HepG2 (cell line): ENCODE measurements at places on chromosomes 2 and 18.

GRCh38 chr2:129708221-129708967 lies 271.1 kb upstream of the RAB6C start:
- DNase-seq = no peak

DNA sequence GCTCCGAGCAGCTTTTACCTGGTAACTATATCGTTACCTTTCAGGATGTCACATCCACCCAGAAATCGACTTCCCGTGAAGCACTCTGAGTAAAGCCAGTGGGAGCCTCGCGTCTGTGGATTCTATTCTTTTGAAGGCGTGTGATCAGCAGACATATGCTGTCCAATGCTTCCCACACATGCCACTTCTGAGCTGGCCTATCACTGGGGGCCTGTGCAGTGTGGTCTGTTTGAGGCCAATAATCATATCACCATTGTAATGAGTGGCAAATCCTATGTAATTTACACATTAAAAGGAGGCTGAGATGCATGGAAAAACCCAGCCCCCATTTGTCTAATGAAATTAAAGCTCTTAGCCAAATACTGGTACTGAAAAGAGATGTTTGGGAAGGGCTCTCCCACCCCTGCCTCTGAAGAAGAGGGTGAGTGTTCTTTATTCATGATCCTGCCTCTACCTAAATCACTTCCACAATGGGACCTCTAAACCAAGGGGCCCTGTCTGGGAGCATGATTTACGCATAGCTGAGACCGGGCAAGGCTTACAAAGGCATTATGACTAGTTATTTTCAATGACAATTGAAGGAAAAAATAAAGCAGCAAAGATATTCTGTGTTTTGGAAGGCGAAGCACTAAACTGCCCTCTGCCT lies 686.8 kb downstream of the ZEB2 start:
- DNase-seq = no peak

DNA sequence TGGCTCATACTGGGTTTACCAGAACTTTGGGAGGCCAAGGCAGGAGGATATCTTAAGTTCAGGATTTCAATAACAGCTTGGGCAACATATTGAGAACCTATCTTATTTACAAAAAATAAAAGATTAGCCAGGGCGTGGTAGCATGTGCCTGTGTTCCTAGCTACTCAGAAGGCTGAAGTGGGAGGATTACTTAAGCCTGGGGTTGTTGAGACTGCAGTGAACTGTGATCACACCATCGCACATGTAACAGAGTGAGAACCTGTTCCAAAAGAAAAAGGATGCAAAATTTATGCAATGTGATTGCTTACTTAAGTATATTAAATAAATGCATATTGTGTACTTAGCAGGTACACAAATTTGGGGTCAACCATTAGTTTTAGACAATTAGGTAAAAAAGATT lies 768.9 kb upstream of the CDH7 start:
- DNase-seq = no peak

- no peak for DNase-seq
These were observed 31.9 kb downstream of the PKP4 start for GRCh38 chr2:158488442-158489216.

DNA sequence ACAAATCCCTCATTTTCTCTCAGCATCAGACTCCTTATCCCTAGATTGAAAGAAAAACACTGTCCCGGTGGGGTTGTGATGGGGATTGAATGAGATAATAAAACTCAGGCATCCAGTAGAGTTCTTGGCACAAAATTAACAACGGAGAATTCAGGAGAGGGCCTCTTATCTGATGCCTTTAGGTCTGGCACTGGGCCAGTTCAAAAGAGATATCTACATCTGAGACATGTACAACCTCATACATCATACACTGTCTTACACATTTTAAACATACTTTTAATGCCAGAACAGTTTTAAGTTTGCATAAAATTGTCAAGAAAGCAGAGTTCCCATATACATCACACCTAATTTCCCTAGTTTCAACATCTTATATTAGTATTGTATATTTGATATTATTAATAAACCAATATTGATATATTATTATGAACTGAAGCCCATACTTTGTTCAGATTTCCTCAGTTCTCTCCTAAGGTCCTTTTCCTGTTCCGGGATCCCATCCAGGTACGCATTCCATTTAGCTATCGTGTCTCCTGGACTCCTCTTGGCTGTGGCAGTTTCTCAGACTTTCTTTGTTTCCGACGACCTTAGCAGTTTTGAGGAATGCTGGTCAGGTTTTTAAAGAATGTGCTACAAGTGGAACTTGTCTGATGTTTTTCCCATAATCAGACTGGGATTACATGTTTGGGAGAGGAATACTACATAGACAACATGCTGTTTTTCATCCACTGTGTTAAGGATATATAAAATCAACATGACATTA lies 27.8 kb downstream of the NXPH2 start:
- no peak for DNase-seq

GRCh38 chr2:223166215-223166493 lies 114.2 kb downstream of the KCNE4 start:
- DNase-seq = no peak

- no peak for DNase-seq
These were observed 56.1 kb upstream of the CHRNA1 start for GRCh38 chr2:174820361-174820760.

DNA sequence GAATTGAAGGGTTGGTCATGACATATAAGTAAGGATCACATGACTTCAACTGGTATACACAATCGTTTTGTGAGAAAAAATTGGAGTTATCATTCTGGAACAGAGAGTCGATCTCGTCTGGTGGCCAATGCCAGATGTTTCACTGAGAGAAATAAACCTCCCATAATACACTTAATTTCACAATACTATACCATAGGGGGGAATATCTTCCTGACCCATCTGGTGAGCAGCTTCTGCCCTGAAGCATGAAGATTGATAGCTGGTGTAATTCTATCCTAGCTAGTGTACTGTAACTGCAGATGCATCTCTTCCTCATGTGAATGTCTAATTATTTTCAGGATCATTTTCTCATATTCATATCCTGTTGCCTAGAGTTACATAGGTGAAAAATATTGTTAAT lies 15.7 kb upstream of the CDH7 start:
- no peak for DNase-seq

- no peak for DNase-seq
These were observed 136.5 kb upstream of the TNP1 start for GRCh38 chr2:216996279-216996845.

DNA sequence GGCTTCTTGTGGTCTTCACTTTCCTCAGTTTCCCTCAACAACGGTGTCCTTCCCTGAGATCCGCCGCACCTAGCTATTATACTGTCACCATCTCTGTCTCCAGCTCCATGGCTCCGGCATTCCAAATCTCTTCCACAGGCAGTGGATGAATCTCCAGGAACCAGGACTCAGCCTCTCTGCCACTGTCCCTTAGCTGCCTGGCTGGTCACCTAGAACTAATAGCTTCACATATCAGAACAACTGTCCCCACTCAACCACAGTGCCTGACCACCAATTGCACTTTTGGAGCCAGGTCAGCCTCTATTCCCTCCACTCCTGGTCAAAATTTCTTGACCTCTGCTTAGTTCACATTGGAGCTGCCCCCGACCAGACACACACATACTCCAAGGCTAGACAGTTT lies 38.1 kb upstream of the AFF3 start:
- no peak for DNase-seq

DNA sequence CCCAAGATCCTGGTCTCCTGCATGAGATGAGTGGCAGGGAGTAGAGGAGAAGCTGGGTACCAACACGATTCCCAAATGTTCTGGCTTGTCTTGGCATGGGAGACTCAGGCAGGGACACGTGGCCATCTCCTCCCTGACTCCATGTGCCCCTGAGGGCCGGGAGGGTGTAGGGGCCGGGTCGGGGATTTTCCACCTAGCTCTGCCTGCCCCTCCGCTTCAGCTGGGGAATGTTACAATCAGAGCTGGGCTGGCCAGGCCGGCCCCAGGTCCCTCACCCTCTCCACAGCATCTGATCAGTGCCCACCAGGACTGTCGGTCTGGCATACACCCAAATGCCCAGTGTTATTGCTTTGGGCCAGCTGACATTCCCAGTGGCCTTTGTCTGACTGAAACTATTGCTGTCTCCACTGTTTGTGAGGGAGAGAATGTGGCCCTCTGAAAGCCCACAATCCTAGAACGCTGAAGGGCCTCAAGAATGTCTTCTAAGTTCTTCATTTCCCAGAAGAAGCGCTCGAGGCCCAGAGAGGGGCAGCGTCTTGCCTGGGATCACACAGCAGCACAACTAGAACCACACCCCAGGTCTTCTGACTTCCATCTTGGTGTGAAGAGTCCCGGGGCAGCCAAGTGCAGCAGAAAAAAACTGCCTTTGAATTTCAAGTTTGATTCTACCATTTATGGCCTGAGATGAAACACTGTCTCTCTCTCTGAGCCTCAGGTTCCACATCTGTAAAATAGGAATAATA lies 23.2 kb downstream of the KCNK3 start:
- no peak for DNase-seq

DNA sequence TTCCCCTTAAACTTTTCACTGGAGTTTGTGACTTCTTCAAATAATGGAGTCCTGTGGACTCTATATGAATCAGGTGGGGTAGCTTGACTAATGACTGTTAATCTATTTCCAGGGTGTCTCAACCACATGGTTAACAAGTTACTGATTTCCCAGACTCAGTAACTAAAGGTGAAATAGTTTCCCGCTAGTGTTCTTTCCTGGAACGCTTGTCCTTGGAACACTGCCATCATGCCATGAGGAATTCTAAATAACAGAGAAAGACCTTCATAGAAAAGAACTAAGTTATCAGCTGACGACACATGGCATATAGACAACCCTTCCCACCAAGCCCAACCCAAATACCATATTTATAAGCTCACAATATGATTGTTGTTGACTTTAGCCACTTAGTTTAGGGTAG lies 1027.9 kb upstream of the FAM98A start:
- no peak for DNase-seq

DNA sequence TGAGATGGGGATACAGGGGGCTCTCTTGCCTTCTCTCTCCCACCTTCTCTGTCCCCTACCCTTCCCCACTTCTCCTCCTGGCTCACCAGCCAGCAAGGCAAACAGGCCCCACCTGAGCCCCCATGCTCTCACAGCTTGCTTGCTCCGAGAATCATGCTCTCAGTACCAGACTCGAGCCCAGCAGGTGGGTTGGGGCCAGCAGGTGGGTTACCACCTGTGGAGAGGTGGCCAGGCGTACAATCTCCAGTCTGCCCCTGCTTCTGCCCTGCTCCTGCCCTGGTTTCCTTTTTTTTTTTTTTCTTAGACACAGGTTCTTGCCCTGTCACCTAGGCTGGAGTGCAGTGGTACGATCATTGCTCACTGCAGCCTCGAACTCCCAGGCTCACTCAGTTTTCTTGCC lies 214.5 kb downstream of the SH3RF3 start:
- no peak for DNase-seq

- no peak for DNase-seq
These were observed 7.8 kb upstream of the WNT10A start for GRCh38 chr2:218872645-218873358.

DNA sequence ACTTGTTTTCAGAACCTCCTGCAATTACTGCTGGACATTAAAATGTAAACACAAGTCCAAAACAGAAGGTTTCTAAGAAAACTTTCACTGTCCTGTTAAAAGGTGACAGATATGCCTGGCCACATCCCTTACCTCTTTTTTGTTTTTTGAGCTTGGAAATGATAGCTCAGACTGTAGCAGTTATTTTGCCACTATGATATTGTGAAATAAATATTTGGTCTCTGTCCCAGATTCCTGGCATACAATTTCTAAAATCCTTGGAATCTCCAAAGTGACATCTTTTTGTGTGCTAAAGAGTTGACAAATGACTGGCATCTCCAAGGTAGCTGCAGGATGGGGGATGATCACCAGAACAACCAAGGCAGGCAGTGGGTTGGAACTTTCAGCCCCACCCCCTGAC lies 16.8 kb downstream of the TPGS2 start:
- no peak for DNase-seq

DNA sequence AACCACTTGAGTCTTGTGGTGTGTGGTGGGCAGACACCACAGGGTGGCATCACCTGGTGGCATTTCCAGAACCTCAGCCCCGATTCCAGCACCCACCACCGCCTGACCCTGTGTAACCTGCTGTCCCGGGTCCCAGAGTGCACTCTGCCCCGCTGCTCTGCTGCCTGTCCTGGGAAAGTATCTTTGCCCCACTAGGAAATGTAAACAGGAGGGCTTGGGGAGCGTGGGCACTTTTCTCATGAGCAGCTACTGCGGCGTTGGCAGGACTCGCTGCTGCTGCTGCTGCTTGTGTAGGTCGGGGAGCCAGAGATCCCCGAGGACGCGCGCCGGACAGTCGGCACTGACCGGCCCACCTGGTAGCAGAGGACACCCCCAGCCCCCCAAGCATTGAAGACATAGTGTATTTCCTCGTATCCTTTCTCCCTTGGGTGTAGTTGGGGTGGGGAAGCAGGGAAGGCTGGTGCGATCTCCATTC lies 13.4 kb downstream of the DTYMK start:
- no peak for DNase-seq

- no peak for DNase-seq
These were observed 41.2 kb upstream of the GORASP2 start for GRCh38 chr2:170887896-170888295.

GRCh38 chr2:66305718-66306117 lies 129.2 kb upstream of the MEIS1 start:
- no peak for DNase-seq

- DNase-seq = no peak
These were observed 11.7 kb downstream of the DPYSL5 start for GRCh38 chr2:26859622-26860021.

GRCh38 chr2:127320067-127320466 lies 26.1 kb upstream of the ERCC3 start:
- DNase-seq = no peak

DNA sequence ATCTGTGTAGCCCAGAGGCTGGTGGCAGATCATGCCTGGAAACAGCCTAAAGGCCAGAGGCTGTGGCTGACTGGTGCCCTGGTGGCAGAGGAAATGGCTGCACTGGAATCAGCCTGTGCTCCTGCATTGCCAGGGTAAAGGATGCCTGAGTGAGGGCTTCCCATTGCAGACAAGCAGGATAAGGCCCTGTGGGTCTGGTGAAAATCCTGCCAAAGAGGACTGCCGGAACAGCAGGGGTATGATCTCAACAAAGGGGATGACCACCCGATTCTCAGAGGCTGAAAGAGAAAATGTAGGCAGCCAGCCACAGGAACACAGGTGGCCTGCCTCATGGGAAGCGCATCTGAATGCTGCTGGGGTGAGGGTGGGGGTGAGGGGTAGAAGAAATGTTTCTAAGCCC lies 48.2 kb downstream of the FBXO48 start:
- no peak for DNase-seq

DNA sequence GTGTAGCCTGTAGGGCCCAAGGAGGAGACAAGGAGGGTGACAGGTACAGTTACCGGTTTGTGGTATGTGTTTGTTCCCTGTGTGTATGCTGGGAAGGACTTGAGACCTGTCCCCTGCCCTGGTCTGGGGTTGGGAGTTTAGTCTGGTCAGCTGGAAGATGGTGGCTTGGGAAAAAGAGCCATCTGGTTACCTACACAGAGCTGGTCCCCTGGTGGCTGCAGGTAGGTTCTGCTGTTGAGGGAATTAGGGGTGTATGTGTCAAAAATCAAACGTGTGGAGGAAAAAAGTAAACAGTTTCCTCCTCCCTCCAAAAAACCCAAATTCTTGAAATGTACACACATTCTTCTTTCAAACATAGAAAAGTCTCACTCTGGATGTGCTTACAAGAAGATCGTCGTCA lies 24.3 kb downstream of the PTMA start:
- no peak for DNase-seq
